Activated T-helper 1 cell treated with anti-CD3 and anti-CD28 coated beads, Interleukin-12 subunit alpha, Interleukin-12 subunit beta, Interleukin-2, Interleukin-4 antibody, amounts not matched to agents 30 ng/mL and 10 ng/mL and 1 ng/mL, durations not matched to agents 14 hours and 24 hours and 36 hours (primary cell): ENCODE measurements at places on chromosomes 2 and 18. TPM values are rescaled to one million over a fixed set of nuclear protein-coding genes. Genes with fewer than 3 reads are reported as not detected.

ACADL gene
- total RNA-seq, result not detected in 2 replicates

ARHGAP28 gene
- not detected in 2 replicates for total RNA-seq

GAREM2 gene
- total RNA-seq, result 6.1 and 7.4 TPM in 2 replicates

KLF11 gene
- total RNA-seq, result 7.8 and 10.8 TPM in 2 replicates

IL18R1 gene
- 57.8 and 61.3 TPM in 2 replicates for total RNA-seq

CSRNP3 gene
- not detected in 2 replicates for total RNA-seq

CXCR4 gene
- 83.3 and 86.3 TPM in 2 replicates for total RNA-seq

CFC1 gene
- total RNA-seq, result not detected in 2 replicates

AP1S3 gene
- total RNA-seq, result 11.9 and 14.4 TPM in 2 replicates

ARHGEF4 gene
- 0.05 and 0.10 TPM in 2 replicates for total RNA-seq

CGREF1 gene
- total RNA-seq, result 12.9 and 18.0 TPM in 2 replicates
